T-cell (primary cell): ENCODE measurements at places on chromosomes 3 and 15. TPM values are rescaled to one million over a fixed set of nuclear protein-coding genes. Genes with fewer than 3 reads are reported as not detected.

EOGT gene
- 15.9 TPM for total RNA-seq

LRRIQ4 gene
- total RNA-seq = not detected

IRAK2 gene
- total RNA-seq = 4.2 TPM

UBP1 gene
- 101 TPM for total RNA-seq

XXYLT1 gene
- 4.6 TPM for total RNA-seq
